ENCODE measurements at places on chromosomes 4 and X.
A peak's percentile ranks its signal among the peaks of the same experiment; 100 is the strongest.

GRCh38 chr4:185190306-185190856 is 13.4 kb downstream of the CFAP97 start:
- DNase-seq: no peak

- no peak for DNase-seq
Observed at GRCh38 chr4:127141856-127142255, 490.9 kb upstream of the INTU start.

GRCh38 chr4:39181520-39181904 is 817 bp upstream of the WDR19 start:
- no peak for DNase-seq

DNA sequence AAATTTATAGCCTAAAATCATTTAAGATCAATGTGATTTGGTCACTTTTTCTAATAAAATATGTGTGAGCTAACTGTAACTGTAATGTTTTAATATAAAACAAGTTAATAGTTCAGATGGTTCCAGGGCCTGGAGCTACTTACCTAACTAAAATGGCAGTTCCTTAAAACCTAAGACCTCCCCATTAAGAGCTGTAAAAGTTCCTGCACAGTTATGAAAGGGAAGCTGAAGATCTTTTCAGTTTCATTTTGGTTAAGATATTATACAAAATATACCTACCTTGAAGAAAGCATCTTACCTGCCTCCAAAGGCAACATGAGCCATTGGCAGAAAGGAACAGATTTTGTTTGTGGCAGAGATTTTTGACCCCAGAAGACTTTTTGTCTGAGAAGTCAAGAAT is 30.1 kb downstream of the HPF1 start:
- no peak for DNase-seq

DNA sequence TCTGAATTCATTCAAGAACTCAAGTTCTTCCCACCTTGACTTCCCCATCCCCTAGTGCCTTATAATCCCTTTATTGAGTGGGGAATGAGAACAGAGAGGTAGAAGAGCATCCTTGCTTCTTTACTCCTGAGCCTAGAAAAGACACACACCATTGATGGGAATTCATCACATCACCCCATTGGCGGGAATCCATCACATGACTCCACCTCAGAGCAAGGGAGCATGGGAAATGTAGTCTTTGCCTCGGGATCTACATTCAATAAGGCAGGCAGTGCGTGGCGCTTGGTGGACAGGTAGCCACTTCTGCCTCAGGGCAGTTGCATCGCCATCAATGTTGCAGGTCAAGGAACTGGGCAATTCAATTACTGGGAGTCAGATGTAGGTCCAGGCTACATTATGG is 50.7 kb downstream of the MXRA5 start:
- no peak for DNase-seq

DNA sequence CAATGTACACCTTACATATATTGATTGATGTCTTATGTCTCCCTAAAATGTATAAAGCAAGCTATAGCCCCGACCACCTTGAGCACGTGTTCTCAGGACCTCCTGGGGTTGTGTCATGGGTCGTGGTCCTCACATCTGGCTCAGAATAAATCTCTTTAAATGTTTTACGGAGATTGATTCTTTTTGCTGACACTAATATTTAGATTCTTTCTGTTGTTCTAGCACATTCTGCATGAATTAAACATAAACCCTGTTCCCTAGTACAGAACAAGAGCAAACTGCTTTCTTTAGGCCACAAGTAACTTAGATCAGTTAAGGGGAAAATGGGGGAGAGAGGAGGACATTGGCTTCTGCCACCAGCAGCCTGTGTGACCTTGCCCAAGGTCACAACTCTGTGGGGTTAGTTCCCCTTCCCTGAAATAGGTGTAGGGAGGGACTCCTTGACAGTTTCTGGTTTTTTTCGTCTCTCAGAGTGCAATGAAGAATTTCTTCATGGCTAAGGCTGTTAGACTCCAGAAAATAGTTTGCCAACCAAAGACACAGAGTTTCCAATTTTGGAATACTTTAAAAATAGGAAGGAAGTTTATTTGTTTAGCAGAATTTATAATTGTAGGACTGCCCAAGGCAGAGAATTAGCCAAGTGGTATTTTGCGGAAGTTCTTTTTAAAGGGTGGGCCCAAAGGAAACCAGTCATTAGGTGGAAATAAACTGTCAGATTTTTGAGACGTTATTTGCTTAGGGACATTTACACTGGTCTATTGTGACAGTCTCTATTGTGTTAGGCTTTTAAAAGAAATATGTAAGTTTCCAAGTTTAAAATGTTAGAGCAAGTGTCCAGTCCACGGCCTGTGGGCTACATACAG is 29.4 kb downstream of the PTTG2 start:
- no peak for DNase-seq

DNA sequence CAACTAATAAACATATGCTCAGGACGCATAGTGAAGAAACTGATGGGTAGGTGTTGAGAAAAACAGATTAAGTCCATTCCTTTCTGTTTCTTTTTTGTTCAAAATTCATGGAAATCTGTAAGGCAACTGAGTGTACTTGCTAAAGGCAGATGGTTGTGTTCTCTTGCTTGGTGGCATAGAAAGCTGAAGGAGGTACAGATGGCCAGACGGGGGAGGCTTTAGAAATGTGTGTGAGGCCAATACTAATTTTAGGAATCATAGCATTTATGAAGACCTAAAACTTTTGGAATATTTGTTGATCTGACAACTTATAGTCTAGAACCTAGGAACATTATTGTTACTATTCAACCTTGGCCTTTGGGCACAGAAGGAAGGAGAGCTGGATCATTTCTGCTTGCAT is 56.8 kb upstream of the EMCN start:
- DNase-seq: no peak

GRCh38 chrX:56564921-56565840 is 1.8 kb downstream of the UBQLN2 start:
- peak; percentile 7 for DNase-seq

- DNase-seq: no peak
Observed at GRCh38 chr4:94653984-94654609, 103.7 kb upstream of the BMPR1B start.

Data from activated naive CD4-positive, alpha-beta T cell treated with Interleukin-2 at 50 U/mL for 16 hours (primary cell).